Progenitor cell of endocrine pancreas (in vitro differentiated cells): ENCODE measurements at places on chromosomes 2 and 18.

DNA sequence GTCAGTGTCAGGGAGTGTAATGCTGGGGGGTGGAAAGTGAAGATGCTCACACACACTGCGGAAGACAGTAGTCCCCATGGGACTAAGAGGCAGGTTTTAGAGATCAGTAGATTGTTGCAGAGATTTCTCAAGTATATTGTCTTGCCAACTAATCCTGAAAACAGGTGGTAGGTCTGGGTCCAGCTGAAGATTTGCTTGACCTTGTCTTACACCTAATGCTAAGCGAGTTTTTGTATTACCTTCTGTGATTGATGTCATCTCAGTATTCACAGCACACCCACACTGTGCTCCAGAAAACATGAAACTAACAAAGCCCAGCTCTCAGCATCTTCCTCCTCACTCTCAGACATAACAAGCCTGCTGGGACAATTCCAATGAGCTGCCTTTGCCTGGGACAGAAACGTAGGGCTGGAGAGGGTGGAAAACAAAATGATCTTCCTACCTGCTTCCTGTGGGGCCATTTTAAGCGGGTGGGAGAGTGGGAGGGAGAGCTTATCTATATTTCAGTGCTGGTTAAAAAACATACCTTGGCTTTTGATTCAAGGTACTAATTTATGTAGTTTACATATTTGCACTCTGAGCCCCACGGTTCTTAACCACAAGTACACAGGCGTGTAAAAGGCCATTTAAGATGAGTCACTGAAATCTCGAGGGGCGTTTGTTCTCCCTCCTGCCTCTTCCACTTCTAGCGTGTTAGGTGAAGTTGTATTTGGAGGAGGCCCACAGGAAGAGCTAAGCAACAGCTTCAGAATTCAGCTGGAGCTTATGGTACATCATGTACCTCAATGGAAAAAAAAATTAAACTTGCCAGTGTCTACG, 23.1 kb upstream of the RBMS1 start:
- DNase-seq: no peak

DNA sequence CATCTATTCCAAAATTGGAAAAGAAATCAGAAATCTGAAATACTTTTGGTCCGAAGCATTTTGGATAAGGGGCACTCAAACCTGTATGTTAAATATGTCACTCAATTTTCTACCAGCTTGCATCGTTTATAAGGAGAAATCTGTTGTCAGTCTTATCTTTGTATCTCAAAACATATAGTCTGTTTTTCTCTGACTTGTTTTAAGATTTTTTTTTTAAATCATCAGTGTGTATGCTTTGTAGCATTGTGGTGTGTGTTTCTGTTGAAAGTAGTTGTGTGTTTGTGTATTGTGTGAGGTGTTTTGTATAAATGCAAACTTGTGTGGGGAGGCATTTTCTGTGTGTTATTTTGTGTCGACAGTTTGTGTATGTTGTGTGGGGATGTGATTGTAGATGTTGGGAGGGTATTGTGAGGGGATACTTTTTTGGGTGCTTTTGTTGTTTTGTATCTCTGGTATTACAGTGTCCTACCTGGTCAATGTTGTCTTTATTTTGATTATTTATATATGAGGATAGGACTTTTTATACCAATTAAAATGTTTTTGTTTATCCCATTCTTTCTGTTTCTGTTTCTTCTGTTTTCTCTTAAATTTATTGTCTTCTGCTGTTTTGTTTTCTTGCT, 30.9 kb downstream of the SMCHD1 start:
- no peak for DNase-seq

GRCh38 chr2:53854678-53855077, 5.1 kb downstream of the GPR75 start:
- no peak for DNase-seq

GRCh38 chr18:64180171-64180570, 31.3 kb upstream of the LINC00305 start:
- DNase-seq: no peak

DNA sequence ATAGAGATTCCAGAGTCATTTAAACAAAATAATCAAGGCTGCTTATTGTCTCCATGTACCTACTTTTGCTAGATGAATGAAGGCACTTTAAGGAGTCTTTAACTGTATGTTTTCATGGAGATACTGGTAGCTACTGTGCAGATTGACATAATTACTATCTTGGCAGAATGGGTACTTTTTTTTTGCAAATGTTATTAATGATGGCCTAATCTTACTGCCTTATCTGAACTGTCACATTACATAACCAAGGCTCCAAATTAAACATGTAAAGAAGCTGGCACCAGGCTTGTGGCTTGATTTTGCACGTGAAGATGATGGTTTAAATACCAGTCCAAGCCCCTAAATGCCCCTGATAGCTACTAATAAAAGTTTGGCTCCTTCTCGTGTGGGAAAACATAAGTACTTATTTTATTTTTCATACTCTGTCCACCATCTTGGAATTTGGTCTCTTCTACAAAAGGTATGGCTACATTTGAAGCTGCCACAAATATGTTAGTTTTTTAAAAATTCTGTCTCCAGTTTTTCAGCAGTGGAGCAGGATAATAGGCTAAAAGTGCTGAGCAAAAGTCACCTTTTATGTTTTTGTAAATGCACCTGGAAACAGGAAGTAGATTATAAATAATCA, 4.1 kb downstream of the TRIB2 start:
- no peak for DNase-seq

GRCh38 chr2:6780765-6781274, 84.9 kb downstream of the CMPK2 start:
- DNase-seq: no peak

DNA sequence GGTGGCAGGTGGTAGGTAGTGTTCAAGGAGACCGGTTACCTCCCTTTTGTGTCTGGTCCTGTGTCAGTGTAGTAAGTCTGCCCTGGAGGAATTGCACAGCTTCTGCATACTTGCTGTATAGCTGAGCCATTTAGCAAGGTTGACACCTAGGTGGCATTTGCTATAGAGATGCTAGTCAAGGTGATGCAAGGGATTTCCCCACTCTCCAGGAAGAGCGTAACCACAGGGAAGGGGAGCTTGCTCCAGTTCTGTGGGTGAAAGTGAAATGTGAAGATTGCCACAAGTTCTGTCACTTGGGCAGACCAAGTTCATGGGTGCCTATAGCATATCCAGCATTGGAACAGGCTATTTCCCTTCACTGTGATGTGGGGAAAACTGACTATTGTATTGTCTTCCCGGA, 28.1 kb downstream of the NAT8 start:
- DNase-seq: no peak

DNA sequence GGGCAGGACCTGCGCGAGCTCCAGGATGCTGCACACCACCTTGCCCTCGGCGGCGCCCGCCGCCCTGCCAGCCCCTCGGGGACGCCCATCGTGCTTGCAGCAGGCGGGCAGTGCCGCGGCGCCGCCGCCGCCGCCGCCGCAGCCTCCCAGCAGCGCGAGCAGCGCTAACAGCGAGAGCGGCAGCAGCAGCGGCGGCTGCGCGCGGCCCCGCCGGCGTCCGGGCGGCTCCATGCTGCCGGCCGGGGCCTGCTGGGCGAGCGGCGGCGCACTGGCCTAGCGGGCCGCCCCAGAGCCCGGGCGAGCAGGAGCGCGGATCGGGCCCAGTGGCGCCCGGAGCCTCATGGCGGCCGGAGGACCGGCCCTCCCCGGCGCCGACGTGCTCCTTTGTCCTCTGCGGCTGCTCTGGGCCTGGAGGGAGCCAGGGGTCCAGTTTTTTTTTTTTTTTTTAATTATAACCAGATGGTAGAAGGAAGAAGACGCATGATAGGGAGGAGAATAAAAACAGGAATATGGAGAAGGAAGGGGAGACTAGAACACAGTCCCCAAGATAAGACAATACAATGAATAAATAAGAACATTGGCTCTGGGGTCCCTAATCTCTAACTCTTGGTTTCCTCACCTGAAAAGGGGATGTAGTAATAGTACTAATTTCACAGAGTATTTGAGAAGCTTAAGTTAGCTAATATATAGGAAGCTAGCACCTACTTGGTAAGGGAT, 17.1 kb upstream of the ANKRD62 start:
- no peak for DNase-seq

GRCh38 chr2:96927405-96928171, 57.7 kb upstream of the SEMA4C start:
- DNase-seq: no peak

GRCh38 chr2:161131074-161131680, 29.1 kb upstream of the TANK start:
- DNase-seq: no peak

- peak; percentile 28 for DNase-seq
Measured at GRCh38 chr2:102841107-102841840, 79.4 kb downstream of the TMEM182 start.

- DNase-seq: no peak
Measured at GRCh38 chr2:218716070-218716469, 5.4 kb downstream of the TTLL4 start.

GRCh38 chr2:204827701-204828590, 282.7 kb downstream of the PARD3B start:
- no peak for DNase-seq

DNA sequence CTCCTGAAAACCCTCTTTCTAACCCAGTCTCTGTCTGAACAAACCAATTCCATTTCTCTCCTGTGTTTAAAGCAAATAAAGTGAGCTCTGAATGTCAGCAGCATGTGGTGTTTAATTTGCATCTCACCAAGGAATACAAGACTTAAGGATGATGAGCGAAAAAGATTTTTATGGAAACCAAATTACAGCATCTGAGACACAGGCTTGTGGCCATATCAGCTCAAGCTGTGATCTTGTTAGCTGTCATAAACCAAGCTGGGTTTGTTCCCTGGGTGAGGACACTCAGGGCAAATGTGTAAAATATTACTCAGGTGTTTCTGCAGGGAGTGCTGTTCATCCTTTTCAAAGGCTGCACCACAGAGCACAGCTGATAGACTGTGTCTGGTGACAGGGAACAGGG, 129.3 kb upstream of the REV1 start:
- DNase-seq: no peak

- no peak for DNase-seq
Measured at GRCh38 chr18:8525692-8526091, 83.5 kb upstream of the RAB12 start.

DNA sequence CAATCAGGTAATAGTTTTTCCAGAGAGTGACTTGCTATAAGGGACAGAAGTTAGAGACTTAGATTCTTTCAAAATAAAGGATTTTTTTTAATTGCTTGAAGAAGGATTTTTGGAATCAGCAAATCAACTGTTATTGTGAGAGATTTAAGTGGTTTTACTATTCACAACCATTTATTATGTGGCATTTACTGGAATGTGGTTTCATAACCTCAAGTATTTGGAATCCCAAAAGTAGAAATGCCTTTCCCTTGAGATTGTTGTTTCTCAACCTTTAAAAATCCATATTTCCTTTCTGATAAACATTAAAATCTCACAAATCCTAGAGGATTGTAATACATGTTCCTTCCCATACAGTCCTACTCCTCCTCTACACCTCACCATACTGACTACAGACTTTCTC, 5.0 kb downstream of the TANK start:
- no peak for DNase-seq

- no peak for DNase-seq
Measured at GRCh38 chr2:37654932-37655841, 16.3 kb downstream of the CDC42EP3 start.

DNA sequence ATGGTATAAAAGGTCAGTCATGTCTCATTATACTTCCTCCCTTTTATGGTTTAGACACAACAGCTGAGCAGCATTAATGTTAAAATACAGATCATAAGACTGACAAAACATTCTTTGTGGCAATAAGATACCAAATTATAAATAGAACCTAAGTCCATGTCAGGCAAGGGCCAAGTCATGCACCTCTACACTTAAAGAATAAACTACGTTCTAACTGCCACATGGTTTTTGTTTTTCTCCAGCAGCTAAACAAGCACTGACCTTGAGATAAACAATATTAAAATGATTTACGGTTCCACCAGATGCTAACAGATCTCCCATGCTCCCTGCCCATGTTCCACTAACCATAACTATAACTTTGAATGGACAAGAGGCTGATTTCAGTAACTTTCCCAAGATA, 368.6 kb upstream of the TFPI start:
- no peak for DNase-seq

DNA sequence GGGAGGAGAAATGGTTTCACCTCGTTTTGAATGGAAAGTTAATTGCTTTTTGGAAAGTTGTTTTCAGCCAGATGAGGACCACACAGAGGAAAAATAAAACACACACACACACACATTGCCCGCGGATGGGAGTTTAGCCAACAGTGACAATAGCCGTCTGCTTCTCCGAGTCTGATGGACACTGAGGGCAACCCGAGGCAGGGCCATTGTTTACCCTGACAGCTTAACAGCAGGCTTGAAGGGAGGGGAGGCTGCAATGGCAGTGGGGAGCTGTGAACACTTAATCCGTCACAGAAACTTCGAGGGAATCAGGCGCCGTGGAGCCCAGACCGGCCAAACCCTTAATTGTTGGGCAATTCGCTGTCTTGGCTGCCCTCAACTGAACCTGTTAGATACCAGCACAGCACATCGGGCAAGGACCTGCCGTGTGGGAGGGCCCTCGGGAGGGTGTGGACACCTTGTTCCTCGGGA, 145.9 kb downstream of the ACKR3 start:
- no peak for DNase-seq
